ENCODE measurements at places on chromosomes 7 and 10. TPM values are rescaled to one million over a fixed set of nuclear protein-coding genes. Genes with fewer than 3 reads are reported as not detected.

The INSYN2A gene
- total RNA-seq: not detected

The SORBS1 gene
- 854 TPM for total RNA-seq

The UNC5B gene
- 5.3 TPM for total RNA-seq

The CCSER2 gene
- 70.3 TPM for total RNA-seq

The LRIT1 gene
- not detected for total RNA-seq

The NKX6-2 gene
- total RNA-seq: not detected

The HIBADH gene
- 44.4 TPM for total RNA-seq

The NPC1L1 gene
- 0.29 TPM for total RNA-seq

The CACNA2D1 gene
- 33.5 TPM for total RNA-seq

The HOXA5 gene
- 15.3 TPM for total RNA-seq

The SPDYE2 gene
- not detected for total RNA-seq

The HECW1 gene
- total RNA-seq: 2.6 TPM

- DNase-seq: no peak
Observed at GRCh38 chr7:38512704-38513103, 118.5 kb downstream of the AMPH start.

- DNase-seq: no peak
Observed at GRCh38 chr7:43309706-43310022, 197.2 kb downstream of the HECW1 start.

DNA sequence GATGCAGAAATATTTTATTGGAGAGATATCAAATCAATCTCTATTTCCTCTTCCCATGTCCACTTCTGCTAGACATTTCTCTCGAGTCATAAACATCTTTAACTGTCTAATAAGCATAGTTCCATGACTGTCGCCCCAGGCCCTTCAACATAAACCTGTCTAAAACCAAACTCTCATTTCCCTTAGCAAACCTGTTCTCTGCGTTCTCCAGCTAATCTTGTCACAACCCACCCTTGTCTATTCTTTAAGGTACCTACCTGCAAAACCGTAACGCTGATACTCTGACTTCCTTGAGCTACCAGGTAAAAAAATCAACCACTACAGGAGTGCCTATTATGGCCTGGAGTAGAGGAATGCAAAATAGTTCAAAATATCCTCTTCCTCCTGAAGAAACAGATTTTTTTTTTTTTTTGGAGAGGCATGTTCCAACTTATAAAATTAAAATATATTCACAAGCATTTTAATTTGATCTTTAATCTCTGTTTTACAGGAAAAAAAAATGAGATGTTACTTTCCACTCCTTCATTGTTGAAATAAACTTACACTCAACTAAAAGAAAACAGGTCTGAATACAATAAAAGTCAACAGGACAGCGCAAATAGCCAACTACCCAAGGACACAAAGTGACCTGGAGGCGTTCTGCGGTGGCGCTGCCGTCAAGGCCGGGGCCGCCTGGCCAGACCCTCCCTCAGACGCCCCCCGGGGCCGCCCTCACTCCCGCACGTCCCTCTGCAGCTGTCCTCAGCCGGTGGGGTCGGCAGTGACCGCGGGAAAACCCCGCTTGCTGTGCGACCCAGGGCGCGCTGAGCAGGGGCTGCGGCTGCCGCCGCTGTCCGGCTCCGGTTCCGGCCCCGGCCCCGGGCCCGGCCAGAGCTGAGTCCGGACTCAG is 765 bp downstream of the SLC25A40 start:
- DNase-seq: no peak

DNA sequence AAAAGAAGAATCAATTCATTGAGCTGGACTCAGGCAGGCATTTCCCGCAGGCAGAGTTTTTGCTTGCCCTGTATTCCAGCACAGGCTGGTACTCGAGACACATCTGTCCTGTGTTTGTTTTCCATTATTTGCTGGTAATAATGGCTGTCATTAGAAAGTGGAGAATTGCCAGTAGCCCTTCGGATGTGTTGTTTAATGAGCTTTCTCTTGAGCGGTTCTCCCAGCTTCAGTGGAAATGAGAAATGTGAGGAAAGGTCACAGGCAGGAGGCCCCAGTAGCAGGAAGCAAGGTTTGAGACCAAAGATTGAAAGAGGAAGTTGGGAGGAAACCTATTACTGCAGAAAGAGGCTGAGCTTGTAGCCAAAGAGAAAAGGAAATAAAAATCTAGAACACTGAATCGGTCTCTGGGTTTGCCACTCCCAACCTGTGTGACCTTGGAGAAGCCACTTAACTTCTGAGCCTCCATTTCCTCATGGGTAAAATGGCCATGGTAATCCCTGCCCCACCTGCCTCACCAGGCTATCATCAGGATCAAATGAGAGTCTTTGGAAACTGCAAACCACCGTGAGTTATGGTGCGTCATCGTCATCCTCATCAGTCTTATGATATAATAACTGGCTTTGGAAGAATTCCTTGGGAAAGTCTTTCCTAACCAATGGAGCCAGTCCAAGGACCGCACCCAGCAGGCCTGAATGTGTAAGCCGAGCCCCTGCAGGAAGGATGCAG is 67.7 kb downstream of the TACR2 start:
- no peak for DNase-seq

GRCh38 chr7:47833211-47833610 is 115.1 kb downstream of the PKD1L1 start:
- no peak for DNase-seq

DNA sequence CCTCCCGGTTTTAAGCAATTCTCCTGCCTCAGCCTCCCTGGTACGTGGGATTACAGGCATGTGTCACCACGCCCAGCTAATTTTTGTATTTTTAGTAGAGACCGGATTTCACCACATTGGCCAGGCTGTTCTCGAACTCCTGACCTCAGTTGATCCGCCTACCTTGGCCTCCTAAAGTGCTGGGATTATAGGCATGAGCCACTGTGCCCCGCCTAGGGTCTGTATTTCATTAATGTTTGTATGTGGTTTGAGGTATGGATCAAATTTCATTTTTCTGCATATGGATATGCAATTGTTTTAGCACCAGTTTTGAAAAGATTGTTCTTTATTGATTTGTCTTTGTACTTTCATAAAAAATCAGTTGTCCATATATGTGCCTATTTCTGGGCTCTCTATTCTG is 26.0 kb downstream of the CYP26A1 start:
- DNase-seq: no peak

GRCh38 chr7:138887085-138887710 is 89.2 kb upstream of the ATP6V0A4 start:
- DNase-seq: no peak

DNA sequence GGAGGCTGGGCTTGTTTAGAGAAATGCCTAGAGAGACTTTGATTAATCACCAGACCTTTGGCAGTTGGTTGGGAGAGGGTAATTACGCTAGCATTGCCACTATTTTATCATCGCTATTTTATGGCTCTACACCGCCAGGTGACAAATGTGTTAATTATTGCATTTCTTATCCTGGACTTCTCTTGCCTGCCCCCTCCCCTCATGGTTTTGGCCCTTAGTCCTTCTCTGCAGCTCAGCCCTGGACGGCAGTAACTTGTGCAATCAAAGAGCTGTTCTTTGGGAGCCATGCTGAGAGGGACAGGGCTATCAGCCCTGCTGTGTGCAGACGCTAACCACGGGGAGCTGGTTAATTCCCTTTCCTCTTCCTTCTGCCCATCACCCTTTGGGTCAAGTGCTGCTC is 585.0 kb downstream of the AUTS2 start:
- DNase-seq: no peak

- no peak for DNase-seq
Observed at GRCh38 chr10:69458430-69459100, 7.3 kb downstream of the TSPAN15 start.

DNA sequence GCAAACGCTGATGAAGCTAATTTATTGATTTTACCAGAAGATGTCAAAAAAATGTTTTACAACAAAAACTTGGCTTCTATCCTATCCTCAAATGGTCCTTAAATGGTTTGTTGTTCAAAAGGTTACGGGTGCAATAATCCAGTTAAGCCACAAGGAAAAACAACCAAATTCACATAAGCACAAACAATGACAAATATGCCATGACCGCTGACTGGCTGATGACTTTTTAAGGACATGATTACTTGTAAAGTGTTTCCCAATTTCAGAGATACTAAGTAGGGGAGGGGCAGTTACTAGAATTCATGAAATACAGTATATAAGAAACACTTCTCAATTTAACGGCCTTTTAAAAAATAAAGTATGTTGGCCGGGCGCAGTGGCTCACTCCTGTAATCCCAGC is 28.8 kb downstream of the ABI1 start:
- no peak for DNase-seq

DNA sequence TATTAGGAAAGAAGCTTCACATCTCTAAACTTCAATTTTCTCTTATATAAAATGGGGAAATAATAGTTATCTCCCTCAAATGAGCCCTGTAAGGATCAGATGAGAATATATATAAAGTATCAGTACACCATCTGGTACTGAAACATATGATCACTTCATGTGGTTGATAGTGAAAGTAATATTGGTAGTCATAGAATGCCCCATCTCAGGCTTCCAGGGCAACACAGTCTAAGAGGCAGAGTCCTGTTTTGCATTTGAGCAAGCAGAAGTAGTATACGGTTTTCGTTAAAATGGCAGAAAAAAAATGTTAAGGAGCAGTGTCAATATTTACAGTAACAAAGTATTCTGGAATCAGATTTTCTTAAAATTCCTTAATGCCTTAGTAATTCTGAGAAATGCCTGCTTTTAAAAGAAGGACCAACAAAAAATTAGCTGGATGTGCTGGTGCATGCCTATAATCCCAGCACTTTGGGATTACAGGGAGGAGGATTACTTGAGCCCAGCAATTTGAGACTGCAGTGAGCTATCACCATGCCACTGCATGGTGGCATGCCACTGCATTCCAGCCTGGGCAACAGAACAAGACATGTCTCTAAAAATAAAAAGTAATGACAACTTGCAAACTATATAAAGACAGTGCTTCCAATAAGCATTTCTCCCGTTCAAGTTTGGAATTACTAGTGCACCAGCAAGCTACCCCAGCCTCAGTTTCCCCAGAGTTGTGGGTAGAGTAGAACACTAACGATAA is 19.8 kb downstream of the KBTBD2 start:
- no peak for DNase-seq

GRCh38 chr10:56057860-56058259 is 303.2 kb downstream of the ZWINT start:
- no peak for DNase-seq

Data from mesenteric fat pad (tissue), 1 donor.